NCI-H2029 (cell line): ENCODE measurements at places on chromosomes 16 and 17.

- no peak for DNase-seq
These were observed 23.8 kb downstream of the FAM222B start for GRCh38 chr17:28818819-28819221.

DNA sequence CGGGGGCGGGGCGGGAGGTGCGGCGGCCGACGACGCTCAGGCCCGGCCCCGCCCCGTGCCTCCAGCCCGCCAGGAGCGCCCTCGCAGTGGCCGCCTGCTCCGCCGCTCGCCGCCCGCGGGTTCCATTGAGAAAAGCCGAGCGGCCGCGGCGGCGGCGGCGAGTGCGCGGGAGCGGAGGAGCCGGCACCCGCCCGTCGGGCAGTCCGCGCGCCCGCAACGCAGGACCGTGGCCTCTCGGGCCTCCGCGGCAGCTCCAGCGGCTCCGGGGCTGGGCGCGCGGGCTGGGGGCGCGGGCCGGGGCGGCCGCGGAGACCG lies at the start of gene ZFPM1:
ZFPM1 (plus strand) TSS at position 64 of the 315 bp plus-strand sequence. CDS start 359 bp downstream, outside the sequence.
- DNase-seq, result peak; percentile 77

- no peak for DNase-seq
These were observed 79.4 kb downstream of the LMF1 start for GRCh38 chr16:891353-891740.

DNA sequence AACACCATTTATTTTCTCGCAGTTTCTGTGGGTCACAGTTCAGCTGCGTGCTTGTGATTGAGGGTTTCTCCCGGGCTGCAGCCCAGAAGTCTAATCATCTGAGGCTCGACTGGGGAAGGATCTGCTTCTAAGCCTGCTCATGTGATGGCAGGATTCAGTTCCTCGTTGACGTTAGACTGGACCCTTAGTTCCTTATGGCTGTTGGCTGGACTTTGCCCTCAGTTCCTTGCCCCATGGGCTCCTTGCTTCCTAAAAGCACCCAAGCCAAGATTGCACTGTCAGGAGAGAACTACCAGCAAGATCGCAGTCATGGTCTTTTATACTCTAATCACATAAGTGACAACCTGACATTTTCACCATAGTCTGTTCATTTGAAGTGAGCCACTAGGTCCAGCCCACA lies 250.0 kb downstream of the PRKCA start:
- no peak for DNase-seq

- no peak for DNase-seq
These were observed 2.5 kb downstream of the ADPRM start for GRCh38 chr17:10699856-10700255.

- DNase-seq, result no peak
These were observed 81.1 kb downstream of the ADAMTS18 start for GRCh38 chr16:77353587-77354263.

DNA sequence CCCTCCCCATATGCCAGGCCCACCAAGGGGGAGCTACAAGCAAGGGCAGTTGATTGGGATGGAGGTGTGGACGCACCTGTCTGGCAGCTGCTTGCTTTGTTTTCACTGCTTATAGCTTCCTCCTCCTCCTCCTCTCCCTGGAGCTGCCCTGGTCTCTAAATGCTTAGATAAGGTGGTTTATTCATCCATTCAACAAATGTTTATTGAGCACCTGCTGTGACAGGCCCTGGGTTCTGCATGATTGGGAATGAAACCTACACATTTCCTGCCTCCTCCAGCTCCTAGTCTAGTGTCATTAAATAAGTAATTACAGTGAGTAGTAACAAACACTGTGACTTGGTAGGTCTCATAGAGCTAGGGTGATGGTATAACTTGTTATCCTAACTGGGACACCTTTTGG lies 17.4 kb upstream of the MAP3K14 start:
- DNase-seq, result peak; percentile 64

DNA sequence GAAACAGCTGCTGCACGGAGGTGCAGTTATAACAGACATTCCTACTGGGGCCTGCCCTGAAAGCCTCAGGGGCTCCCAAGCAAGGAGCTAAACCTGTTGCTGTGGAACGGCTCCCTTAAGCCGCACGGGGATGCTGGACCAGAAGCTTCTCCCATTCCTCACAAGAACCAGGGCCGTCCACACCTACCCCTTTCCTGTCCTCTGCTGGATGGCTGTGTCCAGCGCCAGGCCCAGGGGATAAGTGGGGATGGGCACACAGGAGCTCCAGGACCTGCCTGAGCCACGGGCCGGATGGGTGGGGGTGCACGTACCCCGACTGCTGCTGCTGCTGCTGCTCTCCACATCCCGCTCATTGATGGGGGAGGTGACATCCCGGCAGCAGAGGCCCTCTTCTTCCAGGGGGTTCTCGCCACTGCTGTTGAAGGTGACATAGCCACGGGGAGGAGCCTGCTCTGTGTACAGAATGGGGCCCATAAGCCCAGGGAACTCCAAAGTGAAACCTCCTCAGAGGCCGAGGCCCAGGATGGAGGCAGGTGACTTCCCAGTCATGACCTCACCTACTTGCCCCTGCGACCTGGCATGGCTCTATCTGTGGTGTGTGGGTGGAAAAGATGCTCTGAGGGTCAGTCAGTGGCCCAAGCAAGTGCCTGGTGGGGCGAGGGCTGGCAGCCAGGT lies 8.6 kb downstream of the NUDT16L1 start:
- DNase-seq, result no peak

GRCh38 chr17:82085931-82086764 lies 11.9 kb downstream of the FASN start:
- DNase-seq, result no peak

DNA sequence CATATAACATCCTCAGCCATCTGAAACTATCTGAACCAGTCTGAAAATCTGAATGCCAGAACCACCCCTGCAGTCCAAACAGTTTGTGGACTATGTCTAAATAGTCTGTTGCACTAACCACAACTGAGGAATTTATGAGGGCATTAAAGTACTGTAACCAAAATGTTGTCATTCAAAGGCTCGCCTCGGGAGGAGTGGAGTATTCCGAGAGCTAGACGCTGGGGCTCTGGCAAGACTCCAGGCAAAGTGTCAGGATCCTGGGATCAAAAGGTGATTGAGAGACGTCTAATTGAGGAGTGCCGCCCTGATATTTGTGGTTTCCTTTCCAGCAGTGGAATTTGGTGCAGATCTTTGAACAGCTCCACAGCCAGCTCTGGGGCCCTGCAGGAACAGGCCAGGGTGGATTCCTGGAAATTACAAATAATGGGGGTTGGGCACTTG lies 142.9 kb upstream of the MYOCD start:
- DNase-seq, result no peak

DNA sequence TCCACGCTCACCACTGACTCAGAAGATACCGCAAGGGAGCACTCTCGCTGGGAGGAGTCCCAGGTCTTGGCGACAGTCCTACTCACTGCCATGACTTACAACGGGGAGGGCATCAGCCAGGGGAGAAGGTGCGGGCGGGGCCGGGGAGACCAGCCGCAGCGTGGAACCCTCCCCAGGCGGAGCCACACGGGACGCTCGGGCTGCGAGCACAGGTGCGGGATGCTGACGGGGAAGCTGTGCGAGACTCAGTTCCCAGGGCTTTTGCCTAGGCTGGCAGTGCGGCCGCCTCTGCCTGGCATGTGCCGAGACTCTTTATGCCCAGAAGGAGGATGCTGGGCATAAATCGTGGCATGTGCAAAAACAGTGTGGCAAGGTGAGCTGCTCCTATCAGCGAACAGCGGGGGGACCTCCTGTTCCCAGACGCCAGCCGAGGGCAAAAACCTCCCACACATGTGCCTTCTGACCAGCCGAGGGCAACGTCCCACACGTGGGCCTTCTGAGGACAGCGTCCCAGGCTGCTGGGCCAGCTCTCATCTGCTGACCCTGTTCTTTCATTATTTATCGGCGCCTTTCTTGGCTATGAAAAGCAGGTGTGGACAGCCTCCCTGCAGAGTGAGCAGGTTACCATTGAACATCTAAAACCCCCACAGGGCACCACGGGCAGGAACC lies 6.1 kb downstream of the GALNS start:
- DNase-seq, result no peak

DNA sequence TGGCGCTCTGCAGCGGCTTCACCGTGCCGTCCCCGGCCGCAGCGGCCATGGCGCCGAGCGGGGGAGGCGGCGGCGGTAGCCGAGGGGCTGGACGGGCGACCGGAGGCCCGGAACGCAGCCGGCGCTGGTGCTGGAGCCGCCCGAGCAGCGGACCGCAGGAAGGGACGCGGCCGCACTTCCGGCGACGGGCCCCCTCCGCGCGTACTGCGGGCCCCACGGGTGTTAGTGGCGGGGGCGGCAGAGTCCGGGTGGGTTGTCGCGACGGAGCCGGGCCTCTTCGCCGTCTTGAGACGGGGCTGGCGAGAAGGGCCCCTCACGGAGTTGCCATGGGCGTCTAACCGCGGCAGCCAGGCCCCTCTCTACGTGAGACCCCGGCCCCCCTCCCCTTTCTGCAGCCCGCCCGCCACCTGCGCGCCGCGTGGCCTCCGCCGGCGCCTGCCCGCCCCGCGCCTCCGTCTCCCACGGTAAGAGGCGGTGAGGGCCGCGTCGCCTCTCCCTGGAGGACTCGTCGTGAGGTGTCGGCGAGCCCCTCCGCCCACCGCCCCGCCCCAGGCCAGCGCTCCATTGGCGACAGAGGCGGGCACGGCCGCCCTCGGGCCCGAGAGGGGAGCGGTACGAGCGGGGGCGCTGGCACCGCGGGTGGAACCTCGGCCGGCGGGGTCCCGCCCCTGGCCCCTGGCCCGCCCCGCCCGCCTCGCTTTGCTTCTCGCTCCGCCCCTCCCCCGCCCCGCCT lies at the start of the genes VPS9D1 and ZNF276:
VPS9D1 (minus strand) TSS at position 86 of the 733 bp plus-strand sequence; CDS start at position 49, 37 bp downstream.
ZNF276 (plus strand) TSS at position 725 of the 733 bp plus-strand sequence. CDS start 104 bp downstream, outside the sequence.
- DNase-seq, result peak; percentile 24

DNA sequence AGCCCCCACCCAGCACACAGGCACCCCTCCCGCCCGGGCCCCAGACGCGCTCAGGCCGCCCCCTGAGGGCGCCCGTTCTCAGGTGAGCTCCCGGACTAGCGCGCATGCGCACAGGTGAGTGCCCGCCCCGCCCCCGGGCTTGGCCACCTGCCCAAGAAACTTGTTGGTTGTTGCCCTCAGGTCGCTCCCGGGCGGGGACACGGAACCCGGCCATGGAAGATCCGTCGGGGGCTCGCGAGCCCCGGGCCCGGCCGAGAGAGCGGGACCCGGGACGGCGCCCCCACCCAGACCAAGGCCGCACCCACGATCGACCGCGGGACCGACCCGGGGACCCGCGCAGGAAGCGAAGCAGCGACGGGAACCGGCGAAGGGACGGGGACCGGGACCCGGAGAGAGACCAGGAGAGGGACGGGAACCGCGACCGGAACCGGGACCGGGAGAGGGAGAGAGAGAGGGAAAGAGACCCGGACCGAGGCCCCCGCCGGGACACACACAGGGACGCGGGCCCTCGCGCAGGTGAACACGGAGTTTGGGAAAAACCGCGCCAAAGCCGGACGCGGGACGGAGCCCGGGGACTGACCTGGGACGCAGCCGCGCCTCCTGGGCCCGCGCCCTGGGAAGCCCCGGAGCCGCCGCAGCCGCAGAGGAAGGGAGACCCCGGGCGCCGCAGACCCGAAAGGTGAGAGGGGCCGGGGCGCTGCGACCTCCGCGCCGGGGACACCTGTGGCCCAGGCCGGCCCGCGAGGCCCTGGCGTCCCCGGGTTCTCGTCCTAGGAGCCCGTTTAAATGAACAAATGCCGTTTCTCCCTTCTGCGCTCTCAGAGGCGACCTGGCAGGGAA lies at the start of gene MARVELD3:
MARVELD3 (plus strand) TSS at position 167 of the 840 bp plus-strand sequence; CDS start at position 213, 46 bp downstream.
- DNase-seq, result peak; percentile 15

DNA sequence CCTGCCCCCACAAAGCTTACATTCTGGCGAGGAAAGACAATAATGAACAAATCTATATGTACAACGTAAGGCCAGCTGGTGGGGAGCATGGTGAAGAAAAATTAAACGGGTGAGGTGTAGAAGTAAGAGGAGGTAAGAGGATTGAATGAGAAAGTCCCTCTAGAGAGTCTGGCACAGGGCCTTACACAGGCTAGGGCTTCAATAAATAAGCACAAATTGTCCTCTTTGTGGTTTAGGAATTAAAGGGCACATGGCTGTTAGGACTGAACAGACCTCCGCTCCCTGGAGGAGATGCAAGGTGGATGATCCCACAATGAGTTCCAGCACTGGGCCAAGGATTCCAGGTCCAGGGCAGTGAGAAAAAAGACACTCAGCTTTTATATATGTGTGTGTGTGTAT lies 43.1 kb upstream of the HAPSTR1 start:
- DNase-seq, result no peak

GRCh38 chr17:48121923-48122664 lies 14.5 kb downstream of the SNX11 start:
- DNase-seq, result no peak
